ENCODE measurements at places on chromosomes 4 and X. TPM values are rescaled to one million over a fixed set of nuclear protein-coding genes. Genes with fewer than 3 reads are reported as not detected.

RHOXF2B gene
- not detected for polyA plus RNA-seq

HELQ gene
- 9.3 TPM for polyA plus RNA-seq

CSAG3 gene
- not detected for polyA plus RNA-seq

WWC2 gene
- 4.8 TPM for polyA plus RNA-seq

ENPP6 gene
- polyA plus RNA-seq, result 0.11 TPM

CNGA1 gene
- 0.21 TPM for polyA plus RNA-seq

NR0B1 gene
- polyA plus RNA-seq, result 0.13 TPM

PALLD gene
- 7.0 TPM for polyA plus RNA-seq

NLGN4X gene
- polyA plus RNA-seq, result 0.35 TPM

CYP4V2 gene
- polyA plus RNA-seq, result 14.0 TPM

SRPX2 gene
- 38.8 TPM for polyA plus RNA-seq

NIPAL1 gene
- polyA plus RNA-seq, result 0.11 TPM

C4orf51 gene
- polyA plus RNA-seq, result not detected

CT45A6 gene
- polyA plus RNA-seq, result not detected

MYOZ2 gene
- polyA plus RNA-seq, result 0.13 TPM

CSAG1 gene
- not detected for polyA plus RNA-seq

CFAP99 gene
- polyA plus RNA-seq, result not detected

SATL1 gene
- not detected for polyA plus RNA-seq

FREM3 gene
- 0.01 TPM for polyA plus RNA-seq

CCNA2 gene
- polyA plus RNA-seq, result 0.28 TPM

BANK1 gene
- polyA plus RNA-seq, result 6.5 TPM

IBSP gene
- not detected for polyA plus RNA-seq

CDX4 gene
- not detected for polyA plus RNA-seq

ZFP92 gene
- 1.0 TPM for polyA plus RNA-seq

SYTL5 gene
- polyA plus RNA-seq, result not detected

HSD17B13 gene
- 1.6 TPM for polyA plus RNA-seq

ZNF827 gene
- 1.9 TPM for polyA plus RNA-seq

TCP11X2 gene
- polyA plus RNA-seq, result 0.05 TPM

GPR143 gene
- 0.12 TPM for polyA plus RNA-seq

PLA2G12A gene
- 11.0 TPM for polyA plus RNA-seq

MAGEA2B gene
- not detected for polyA plus RNA-seq

MAOA gene
- 121 TPM for polyA plus RNA-seq

TRAM1L1 gene
- polyA plus RNA-seq, result 1.0 TPM

PLK4 gene
- 0.39 TPM for polyA plus RNA-seq

FBXO8 gene
- polyA plus RNA-seq, result 30.7 TPM

TMPRSS11F gene
- not detected for polyA plus RNA-seq

SPARCL1 gene
- polyA plus RNA-seq, result 144 TPM

GALNTL6 gene
- 0.10 TPM for polyA plus RNA-seq

NDNF gene
- polyA plus RNA-seq, result 0.46 TPM

Data from adipose tissue (tissue), 3 donors.